ENCODE measurements at places on chromosomes 12 and 14.

GRCh38 chr14:88791629-88792472 lies 902 bp downstream of the EML5 start:
- DNase-seq = no peak

DNA sequence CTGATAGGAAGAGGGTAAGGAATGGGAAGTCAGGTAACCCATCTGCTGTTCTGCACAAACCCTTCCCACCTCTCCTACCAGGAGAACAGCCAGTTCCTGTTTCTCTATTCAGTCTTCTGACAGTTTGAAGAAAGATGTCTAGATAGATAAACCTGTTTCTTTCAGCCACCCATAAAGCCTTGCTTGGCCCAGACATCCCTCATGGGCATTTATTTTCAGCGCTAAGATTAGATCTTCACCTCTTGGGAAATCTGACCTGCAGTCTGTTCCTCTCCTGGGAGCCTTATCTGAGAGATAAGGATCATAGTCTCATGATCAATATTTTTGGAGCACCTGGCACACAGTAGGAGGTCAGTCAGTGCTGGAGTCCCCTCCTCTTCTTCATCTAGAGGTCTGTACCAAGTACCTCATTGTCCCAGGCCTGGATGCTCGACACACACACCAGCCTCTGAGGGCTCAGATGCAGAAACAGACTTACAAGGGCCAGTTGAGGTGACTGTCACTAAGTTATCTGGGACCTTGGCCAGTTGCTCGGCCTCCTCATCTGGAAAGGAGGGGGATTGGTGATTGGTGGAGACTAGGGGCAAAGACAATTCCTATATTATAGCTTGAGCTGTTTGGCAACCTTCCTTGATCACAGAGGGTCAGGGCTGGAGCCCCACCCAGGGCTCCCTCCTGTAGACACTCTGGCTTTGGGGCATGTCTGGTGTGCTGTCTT lies 18.2 kb downstream of the ACVRL1 start:
- DNase-seq = no peak

GRCh38 chr12:26851031-26851809 lies 18.2 kb upstream of the ITPR2 start:
- DNase-seq = no peak

GRCh38 chr14:103366741-103367140 lies 18.5 kb upstream of the MARK3 start:
- DNase-seq = no peak

DNA sequence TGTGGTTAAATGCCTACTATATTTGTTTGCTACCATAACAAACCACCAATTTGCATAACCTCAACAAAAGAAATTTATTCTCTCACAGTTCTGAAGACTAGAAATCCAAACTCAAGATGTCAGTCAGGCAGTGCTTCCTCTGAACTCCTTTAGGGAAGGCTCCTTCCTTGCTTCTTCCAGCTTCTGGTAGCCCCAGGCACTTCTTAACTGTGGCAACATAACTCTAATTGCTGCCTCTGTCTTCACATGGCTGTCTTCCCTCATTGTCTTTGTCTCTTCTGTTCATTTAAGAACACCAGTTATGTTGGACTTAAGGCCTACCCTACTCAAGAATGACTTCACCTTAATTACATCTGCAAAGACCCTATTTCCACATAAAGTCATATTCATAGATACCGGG lies 206.9 kb downstream of the SYT1 start:
- no peak for DNase-seq

DNA sequence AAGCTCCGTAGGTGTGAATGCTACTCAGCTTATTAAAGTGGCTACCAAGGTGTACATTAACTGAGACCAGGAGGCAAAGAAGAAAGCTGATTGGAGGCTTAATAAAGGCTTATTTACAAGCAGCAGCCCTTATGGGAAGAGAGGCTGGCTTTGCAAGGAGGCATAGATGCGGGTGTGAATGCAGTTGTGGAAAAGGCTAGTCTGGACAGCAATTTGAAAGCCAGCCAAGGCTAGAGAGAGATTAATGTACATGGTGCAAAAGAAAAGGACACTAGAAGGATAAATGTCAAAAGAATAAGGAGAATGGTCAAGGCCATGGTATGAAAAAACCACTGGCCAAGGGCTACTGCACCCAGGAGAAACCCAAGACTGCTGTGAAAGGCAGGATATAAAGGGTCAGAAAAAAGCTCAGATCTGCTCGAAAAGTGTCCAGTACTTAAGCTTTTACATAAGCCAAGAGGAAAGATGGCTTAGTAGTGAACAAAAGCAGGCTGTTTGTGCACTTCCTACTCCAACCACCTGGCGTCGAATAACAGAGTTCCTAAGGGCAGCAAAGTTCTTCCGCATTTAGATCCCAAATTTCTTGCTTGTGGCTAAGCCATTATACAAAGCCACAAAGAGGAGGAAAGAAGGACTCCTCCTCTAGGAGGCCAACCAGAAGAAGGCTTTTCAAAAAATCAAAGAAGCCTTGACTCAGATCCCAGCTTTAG lies 24.0 kb downstream of the KLRK1 start:
- peak; percentile 55 for DNase-seq

DNA sequence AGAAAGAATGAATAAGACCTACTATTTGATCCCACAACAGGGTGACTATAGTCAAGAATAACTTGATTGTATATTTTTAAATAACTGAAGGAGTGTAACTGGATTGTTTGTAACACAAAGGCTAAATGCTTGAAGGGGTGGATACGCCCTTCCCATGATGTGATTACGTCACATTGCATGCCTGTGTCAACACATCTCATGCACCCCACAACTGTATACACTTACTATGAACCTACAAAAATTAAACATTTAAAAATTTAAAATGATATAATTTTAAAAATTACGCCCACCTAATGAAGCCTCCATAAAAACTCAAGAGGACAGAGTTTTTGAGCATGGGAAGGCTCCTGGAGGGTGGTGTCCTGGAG lies 94.5 kb downstream of the SCARB1 start:
- no peak for DNase-seq

- DNase-seq = no peak
These were observed 38.9 kb downstream of the TEAD4 start for GRCh38 chr12:2997989-2998670.

DNA sequence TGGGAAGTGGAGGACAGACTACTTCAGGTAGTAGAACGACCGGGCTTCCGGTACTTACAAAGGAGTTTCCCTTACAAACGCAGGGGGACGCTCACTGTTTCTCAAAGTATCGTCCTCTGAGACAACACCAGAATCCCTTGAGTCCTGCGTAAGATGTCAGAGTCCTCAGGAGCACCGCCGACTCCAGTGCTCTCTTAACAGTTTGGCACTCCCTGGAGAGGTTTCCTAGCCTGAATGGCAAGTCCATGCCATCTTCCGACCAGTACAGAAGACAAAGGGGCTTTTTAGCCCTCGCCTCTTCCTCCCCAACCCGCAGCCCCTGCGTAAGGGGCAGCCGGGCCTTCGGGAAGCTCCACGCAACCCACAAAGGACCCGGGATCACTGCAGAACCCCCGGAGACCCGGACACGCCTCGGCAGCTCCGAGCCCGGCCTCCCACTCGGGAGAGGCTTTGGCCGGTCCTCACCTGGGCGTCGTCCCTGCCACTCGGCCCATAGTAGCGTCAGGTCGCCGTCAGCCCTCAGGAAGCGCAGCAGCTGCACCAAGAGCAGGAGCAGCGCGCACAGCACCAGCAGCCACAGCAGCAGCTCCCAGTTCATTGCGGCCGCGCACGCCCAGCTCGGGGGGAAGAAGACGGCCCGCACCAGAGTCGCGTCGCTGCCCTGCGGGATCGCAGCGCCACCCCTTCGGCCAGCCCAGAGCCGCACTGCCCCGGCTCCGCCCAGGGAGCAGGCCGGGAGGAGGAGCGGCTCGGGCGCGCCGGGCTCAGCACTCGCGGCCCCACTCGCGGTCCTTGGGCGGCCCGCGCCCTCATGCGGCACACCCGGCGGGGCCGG lies at the start of gene DHRS7:
Gene DHRS7 (minus strand): TSS at position 687 of the 835 bp plus-strand sequence. CDS start 89 bp downstream, at position 598.
- DNase-seq = peak; percentile 82

- no peak for DNase-seq
These were observed 319.2 kb downstream of the PDZRN4 start for GRCh38 chr12:41507286-41507685.

DNA sequence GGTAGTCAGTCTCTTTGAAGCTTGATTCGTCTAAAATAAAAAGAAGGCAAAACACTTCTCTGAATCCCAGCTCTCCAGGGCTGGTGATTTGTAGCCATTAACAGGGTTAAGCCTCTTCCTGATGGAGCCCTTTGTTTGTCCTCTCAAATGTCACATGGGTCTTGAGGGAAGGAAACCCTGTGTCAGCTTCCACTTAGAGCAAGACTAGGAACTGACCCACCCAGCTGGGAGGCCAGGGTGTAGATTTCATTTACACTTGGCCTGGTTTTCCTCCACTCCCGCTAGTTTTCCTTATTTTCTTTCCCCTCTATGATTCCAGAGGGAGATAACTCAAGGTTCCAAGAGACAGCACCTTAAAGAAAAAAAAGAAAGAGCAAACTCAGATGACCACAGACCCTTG lies 230.5 kb upstream of the EGLN3 start:
- no peak for DNase-seq

DNA sequence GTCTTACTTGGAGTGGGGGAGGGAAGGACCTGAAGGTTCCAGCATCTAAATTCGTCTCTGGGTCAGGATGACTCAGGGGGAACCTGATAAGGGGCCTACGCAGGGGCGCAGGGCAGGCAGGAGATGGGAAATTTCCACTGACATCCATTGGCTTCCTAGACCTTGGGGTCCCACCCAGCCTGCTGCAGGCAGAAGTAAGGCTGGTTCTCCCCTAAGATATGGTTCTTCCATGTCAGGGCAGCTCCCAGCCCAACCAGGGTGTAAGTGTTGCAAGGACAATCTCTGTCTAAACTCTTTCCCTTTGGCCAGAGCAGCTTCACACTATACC lies 2.1 kb upstream of the NDRG2 start:
- no peak for DNase-seq

DNA sequence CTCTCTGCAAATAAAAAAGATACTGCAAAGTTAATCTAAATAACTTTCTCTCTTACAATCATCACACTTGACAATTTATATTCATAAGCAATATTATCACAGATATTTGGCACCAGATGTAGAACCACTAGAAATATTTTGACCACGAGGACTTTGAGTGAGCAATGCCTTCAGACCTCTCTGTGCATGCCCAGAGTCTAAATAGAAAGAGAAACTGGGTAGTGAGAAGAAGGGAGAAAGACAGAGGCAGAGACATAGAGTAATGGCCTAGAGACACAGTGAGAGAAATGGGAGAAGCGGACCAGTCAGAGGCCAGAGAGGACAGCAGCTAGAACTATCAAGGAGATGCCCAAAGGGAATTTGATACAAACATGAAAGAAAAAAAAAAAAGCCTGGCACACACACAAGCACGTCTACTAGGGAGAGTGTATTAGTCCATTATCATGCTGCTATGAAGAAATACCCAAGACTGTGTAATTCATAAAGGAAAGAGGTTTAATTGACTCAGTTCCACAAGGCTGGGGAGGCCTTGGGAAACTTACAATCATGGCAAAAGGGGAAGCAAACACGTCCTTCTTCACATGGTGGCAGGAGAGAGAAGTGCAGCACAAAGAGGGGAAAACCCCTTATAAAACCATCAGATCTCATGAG lies 41.1 kb downstream of the BMP4 start:
- no peak for DNase-seq

DNA sequence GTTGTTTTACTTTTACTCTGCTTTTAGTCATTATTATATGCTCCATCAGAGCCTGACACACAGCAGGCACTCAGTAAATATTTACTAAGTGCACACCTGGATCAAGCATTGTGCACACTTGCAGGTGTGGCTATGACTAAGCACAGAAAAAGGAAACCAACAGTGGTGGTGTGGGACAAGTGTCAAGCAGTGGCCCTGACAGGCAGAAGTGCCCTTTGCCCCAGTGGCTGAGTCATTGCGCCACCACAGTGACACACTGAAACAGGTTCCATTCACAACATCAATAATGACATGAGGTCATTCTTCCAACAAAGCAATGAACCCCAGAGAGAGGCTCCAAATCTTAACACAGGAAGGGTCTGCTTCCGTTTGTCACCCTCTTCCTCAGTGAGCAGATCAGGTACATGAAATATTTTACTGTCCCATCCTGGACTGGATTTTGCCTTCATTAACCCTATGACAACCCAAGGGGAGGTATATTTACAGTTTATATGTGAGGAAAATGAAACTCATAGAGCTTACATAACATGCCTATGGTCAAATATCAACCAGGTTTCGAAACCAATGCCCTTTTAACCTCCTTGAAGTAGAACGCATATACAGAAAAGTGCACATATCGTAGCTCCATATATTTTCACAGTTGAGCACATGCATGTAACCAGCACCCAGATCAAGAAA lies 82.6 kb upstream of the GTF2A1 start:
- no peak for DNase-seq

GRCh38 chr12:25884024-25884919 lies 74.2 kb upstream of the RASSF8 start:
- no peak for DNase-seq

All from endothelial cell of umbilical vein (primary cell).